ENCODE measurements at places on chromosomes 6 and 20.
A peak's percentile ranks its signal among the peaks of the same experiment; 100 is the strongest.

GRCh38 chr20:46717818-46718541 lies 8.5 kb downstream of the SLC2A10 start:
- no peak for DNase-seq

DNA sequence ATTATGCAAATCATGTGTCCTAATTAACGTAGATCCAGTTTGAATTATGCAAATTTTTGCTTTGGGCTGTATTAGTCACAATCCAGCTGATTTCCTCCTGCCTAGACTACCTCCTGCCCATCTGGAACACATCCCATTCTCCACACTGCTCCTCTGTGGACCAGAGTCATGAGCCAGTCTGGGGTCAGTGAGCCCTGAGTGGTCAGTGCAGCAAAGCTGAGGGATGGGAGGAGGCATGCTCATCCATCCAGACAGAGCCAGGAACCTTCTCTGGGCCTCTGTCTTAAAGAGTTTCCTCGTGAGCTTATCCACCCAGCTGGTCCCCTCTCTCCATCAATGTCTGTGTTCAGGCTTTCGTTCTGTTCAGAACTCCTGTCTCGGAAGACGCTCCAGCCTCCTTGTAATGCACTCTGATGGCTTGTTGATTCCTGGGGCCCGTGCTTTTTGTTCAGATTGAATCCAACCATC lies 747.8 kb downstream of the PTPRT start:
- DNase-seq: no peak

DNA sequence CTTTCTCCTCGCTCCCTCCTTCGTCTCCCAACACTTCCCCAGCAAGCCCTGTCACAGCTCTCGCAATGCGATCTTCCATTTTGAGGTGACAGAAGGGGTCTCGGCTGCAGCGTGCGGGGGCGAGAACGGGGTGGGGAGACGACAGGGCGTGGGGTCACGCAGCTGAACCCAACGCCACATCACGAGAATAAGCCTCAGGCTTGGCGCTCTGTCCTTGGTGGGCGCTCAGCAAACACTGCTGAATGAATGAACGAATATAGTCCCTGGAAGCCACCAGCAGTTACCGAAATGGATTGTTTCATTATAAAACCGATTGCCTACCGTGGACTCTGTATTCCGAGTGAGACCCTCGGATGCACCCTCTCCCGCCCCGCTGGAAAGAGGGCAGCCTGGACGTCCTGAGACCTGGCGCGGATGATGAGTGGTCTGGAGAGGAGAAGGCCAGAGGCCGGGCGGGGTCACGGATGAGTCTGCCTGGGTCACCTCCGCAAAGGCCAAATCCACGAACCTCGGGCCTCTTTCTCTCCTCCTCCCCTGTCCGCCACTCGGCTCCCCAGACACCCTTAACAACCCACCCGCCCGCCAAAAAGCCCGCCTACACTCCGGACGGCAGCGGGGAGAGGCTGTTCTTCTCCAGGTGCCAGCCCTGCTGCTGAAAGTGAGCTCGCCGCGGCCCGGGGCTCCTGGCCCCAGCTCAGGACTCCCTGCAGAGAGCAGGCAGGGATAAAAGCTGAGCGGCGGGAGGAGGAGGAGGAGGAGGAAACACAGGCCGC lies 3.7 kb downstream of the NRN1 start:
- peak; percentile 34 for DNase-seq

- peak; percentile 30 for DNase-seq
Measured at GRCh38 chr6:77324866-77325265, 138.4 kb downstream of the HTR1B start.

DNA sequence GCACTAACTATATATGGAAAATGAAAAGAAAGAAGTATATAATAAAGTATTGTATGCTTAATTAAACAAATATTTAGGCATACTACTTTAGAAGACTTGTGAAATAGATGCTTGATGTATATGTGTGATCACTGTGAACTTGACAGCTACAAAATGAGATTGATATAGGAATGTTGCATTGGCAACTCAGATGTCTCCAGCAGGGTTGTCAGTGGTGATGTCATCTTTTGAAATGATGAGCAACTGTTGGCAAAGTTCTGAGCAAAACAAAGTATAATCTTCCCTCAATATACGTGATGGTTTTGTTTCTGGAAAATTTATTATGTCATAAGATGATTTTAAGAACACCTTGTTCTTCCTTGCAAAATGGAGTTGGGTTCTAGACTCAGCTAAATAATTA lies 133.8 kb downstream of the ARID1B start:
- DNase-seq: no peak

DNA sequence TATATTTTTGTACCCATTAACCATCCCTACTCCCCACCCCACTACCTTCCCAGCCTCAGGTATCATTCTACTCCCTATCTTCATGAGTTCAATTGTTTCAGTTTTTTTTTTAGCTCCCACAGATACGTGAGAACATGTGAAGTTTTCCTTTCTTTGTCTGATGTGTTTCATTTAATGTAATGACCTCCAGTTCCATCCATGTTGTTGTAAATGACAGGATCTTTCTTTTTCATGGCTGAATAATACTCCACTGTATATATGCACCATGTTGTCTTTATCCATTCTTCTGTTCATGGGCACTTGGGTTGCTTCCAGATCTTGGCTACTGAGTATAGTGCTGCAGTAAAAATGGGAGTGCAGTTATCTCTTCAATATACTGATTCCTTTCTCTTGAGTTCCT lies 63.5 kb downstream of the MYO6 start:
- no peak for DNase-seq

- no peak for DNase-seq
Measured at GRCh38 chr6:24906314-24906713, 29.4 kb downstream of the RIPOR2 start.

DNA sequence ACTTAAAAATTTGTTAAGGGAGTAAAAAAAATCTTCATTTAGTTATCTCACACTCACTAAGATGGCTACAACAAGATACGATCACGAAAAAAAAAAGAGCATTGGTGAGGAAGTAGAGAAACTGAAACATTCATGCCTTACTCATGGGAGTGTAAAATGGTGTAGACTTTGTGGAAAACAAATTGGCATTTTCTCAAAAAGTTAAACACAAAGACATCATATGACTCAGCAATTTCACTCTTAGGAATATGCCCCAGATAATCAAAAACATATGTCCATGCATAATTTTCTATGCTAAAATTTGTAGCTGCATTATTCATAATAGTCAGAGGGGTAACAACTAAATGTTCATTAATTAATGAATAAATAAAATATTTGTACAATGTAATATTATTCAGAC lies 120.9 kb upstream of the IRAK1BP1 start:
- DNase-seq: no peak

GRCh38 chr20:14295238-14295637 lies 42.2 kb downstream of the FLRT3 start:
- DNase-seq: no peak

DNA sequence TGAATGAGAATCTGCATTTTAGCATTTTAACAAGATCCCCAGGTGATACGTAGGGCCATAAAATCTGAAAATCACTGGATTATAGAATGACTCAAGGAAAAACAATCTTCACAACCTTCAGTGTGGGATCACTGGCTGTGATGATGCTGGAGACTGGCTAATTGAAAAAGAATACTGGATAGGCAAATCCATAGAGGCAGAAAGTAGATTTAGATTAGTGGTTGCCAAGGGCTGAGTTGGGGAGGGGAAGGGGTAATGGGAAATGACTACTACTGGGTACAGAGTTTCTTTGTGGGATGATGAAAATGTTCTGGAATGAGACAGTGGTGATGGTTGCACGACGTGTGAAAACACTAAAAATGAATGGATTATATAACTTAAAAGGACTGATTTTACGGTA lies 84.1 kb downstream of the CDK19 start:
- DNase-seq: no peak

- DNase-seq: no peak
Measured at GRCh38 chr20:5991623-5992441, 41.4 kb downstream of the MCM8 start.

- no peak for DNase-seq
Measured at GRCh38 chr6:109252261-109253041, 129.8 kb downstream of the CD164 start.

DNA sequence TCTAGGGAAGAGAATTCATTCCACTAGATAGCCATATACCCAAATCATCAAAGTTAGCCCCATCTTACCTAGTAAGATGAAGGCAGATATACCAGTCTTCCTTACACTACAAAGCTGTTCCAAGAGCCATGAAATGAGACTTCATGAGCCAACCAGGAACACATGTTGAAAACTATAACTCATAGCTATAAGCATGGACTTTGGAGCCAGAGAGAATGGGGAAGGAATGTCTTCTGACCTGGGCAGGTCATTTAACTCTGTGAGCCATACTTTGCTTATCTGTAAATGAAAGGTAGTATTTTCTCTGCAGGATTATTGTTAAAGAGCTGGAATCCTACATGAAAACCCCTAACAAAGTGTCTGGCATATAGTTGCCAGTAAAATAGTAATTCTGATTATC lies 27.3 kb downstream of the ADGRF5 start:
- DNase-seq: no peak

GRCh38 chr6:33696548-33697518 lies 14.7 kb downstream of the UQCC2 start:
- DNase-seq: peak; percentile 65

DNA sequence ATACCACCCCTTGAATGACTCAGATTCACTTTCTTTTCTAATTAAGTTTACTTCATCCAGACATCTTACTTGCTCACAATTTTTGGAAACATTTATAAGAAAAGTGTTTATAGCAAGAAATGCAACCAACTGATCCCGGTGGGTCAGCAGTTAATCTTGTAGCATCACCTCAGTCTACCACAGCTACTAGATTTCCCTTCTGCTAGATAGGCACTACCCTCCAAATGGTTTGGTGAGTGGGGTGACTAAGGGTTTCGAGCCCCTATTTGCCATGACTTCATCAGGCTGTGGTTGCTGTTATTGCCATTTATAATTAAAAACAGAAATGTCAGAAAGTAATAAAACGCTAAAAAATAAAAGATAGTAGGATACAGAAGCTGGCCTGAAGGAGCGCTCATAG lies 930.1 kb upstream of the GJE1 start:
- no peak for DNase-seq

- no peak for DNase-seq
Measured at GRCh38 chr6:105359419-105360370, 43.2 kb downstream of the PREP start.

GRCh38 chr20:61253640-61254511 lies 1.8 kb downstream of the CDH4 start:
- DNase-seq: peak; percentile 36

- DNase-seq: no peak
Measured at GRCh38 chr6:128519931-128520435, 416 bp downstream of the PTPRK start.

DNA sequence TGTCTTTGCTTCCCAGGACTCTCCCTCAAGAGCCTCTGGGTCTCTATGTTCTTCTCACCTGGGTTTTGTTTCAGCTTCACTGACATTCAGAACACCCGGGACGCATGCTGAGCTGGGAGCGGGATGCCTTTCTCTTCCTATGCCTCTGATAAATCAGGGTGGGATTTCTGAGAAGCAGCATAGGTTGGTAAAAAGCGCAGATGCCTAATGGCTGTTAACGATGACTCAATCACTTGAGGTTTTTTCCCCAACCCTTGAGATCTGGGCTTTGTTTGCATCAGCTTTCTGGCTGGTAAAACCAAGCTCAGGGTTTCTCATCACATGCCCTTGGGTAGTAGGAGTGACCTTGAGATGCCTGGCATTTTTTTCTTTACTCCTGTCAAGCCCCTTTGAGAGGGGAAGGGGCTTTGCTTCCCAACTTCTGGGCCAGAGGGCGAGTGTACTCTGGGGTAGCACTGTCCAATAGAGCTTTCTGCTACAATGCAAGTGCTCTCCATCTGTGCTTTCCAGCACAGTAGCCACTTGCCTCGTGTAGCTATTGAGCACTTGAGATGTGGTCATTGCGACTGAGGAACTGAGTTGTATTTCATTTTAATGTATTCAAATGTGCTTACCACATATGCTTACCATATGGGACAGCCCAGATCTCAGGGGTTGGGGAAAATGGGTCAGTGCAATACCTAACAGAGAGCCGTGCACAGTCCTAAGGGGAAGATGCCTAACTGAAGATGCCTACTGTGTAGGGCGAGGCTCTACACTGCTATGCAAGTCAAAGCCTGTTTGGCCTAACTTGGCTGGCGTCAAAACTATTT lies 69.1 kb downstream of the PPP1R14C start:
- no peak for DNase-seq

- DNase-seq: no peak
Measured at GRCh38 chr6:111256646-111257045, 169.3 kb downstream of the SLC16A10 start.

DNA sequence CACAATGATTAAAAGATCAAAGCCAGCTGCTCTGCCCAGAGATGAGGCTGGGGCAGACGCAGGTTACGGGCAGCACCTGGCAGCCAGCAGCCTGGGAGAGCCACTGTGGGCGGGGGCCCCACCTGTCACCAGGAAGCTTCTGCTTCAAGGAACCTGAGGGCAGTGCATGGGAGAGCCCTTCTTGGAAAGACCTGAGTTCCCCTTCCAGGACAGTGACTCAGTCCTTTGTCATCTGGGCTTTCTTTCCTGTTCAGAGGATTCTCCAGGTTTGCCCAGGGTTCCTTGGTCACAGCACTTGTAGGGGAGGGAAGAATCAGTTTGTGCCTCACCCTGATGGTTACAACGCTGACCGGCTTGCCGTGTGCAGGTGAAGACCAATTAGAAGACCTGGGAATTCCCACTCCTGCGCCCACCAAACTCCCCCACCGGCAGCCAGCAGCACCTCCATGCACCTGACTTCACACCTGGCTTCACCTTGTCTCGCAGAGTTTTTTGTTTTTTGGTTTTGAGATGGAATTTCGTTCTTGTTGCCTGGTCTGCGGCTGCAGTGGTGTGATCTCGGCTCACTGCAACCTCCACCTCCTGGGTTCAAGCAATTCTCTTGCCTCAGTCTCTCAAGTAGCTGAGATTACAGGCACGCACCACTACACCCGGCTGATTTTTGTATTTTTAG lies 2.0 kb downstream of the ZBP1 start:
- DNase-seq: no peak

DNA sequence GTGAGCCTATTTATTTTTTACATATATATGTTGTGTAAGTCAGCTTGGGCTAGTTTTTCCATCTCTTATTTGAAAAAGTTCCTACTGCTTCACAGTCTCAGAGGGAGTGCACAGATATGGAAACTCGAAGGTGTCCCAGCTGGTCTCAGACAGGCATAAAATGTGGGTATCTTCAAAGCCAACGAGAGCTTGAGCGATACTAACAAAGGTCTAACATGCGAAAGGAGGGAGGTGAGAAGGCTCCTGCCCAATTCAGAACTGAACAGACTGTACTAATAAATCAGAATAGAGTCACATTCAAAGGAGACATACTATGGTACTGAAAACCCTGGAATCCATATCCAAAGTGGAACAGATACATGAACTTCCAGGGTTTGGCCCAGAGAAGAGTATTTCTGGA lies 113.0 kb downstream of the PREX1 start:
- DNase-seq: no peak

GRCh38 chr20:32315891-32316290 lies 38.4 kb downstream of the KIF3B start:
- no peak for DNase-seq

DNA sequence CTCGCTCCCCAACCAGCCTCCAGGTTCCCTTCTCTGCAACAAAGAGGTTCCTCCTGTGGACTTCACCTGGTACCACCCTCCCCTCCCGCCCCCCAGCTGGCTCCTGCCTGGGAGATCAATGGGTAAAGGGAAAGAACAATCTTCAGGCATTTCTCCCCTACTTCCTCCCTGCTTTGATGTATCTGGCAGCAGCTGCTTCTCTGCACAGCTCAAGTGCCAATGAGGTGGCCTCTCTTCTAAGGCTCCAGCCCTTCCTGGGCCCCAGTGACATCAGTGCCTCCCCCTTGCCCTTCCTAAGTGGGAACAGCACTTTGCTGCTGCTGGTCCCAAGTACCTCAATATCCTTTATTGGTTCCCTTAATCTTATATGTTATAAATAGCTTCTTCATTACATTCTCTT lies 23.5 kb downstream of the MOCS1 start:
- DNase-seq: peak; percentile 5

Data from femur (tissue), 1 donor.